ENCODE measurements at places on chromosomes 11 and 22.

DNA sequence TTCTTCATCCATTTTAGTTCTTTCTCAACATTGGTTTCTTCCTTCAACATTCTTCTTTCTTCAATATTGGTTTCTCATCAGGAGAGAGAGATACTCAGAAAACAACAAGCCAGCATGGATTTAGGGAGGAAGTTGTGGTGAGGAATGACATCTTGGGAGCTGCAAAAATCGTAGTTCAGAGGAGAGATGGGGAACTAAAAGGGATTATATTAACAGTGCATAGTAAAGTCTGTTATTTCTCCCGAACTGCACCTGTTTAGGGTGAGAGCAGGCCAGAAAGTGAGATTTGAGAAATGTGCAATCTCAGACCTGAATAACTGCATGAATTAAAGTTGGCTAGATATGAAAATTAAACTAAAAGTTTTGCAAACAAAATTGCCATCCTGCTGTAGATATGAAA lies 94.5 kb downstream of the CASP12 start:
- DNase-seq = no peak

- no peak for DNase-seq
These were observed 9.2 kb downstream of the P2RX3 start for GRCh38 chr11:57347336-57347735.

- no peak for DNase-seq
These were observed 47.5 kb downstream of the RPL27A start for GRCh38 chr11:8729837-8730696.

- DNase-seq = no peak
These were observed 13.3 kb upstream of the MOB2 start for GRCh38 chr11:1499899-1500298.

- no peak for DNase-seq
These were observed 84.6 kb downstream of the ZNRF3 start for GRCh38 chr22:28967969-28968368.

- DNase-seq = no peak
These were observed 573.9 kb upstream of the KIRREL3 start for GRCh38 chr11:127574478-127574877.

Data from Panc1 (cell line).